Activated CD4-positive, alpha-beta memory T cell treated with anti-CD3 and anti-CD28 coated beads for 36 hours (primary cell): ENCODE measurements at places on chromosomes 12 and 14.
A peak's percentile ranks its signal among the peaks of the same experiment; 100 is the strongest.

- DNase-seq, result no peak
Measured at GRCh38 chr14:86450085-86450484, 920.1 kb downstream of the FLRT2 start.

DNA sequence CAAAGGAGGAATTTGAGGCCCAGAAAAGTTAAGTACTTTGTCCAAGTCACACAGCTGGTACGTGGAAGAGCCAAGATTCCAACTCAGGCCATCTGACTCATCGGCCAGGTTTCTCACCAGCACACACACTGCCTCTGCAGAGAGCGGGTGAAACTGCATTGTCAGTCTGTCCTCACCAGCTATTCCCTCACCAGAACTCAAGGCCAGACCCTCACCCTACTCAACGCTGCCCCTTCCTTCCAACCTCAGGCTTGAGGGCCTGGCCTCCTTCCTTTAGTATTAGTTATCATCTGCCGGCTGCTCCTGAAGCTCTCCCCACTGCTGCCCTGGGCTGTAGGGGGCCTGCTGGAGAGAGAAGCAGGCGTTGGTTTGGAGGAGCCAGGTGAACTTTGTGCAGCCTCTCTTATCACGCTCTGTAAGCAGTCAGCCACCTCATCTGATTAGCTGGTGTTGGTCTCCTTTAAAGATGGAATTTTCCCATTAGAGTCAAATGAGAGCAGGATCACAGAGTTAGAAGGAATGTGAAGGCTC is 16.6 kb upstream of the PLEK2 start:
- DNase-seq, result no peak

- peak; percentile 14 for DNase-seq
Measured at GRCh38 chr12:133129368-133130037, 571 bp downstream of the ZNF891 start.

- DNase-seq, result no peak
Measured at GRCh38 chr12:3262470-3262869, 185.3 kb downstream of the TSPAN9 start.

DNA sequence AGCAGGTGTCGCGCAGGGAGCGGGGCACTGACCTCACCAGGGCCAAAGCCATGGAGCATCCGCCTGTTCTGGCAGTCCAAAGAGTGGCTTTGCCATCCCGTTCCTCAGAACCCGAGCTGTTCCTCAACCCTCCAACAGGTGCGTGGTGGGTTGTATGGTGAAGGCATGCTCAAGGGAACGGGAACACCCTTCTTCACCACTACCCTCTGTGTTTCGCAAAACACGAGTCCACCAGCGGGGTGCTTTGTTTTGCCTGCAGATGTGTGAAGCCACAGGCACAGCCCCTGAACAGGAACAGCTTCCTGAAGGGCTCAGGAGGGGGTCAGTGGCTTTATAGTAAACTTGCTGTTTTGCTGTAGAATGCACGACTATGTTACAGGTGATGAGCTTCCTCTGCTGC is 52.7 kb downstream of the SMOC1 start:
- DNase-seq, result no peak

DNA sequence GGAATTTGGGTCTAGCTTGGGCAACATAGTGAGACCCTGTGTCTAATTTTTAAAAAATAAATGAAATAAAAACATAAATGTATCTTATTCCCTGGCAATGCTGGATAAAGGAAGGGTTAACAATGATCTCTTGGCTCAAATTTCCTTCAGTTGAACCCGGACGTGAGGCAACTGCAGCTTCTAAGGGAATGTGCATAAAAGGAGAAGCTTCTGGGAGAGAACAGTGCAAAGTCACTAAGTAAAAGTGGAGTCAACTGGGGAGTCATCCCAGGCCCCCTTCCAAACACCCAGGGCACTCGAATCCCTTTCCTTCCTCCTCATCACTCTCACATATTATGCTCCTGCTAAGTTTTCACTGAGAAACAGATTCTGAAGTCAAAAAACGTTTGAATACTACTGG is 147.3 kb downstream of the PPM1H start:
- no peak for DNase-seq

- no peak for DNase-seq
Measured at GRCh38 chr12:51722431-51722830, 126.1 kb downstream of the FIGNL2 start.

- DNase-seq, result no peak
Measured at GRCh38 chr14:79134361-79134760, 964.2 kb downstream of the NRXN3 start.

- DNase-seq, result no peak
Measured at GRCh38 chr14:23600322-23600707, 21.7 kb upstream of the JPH4 start.

- no peak for DNase-seq
Measured at GRCh38 chr12:69309461-69309860, 38.7 kb upstream of the LYZ start.

- DNase-seq, result no peak
Measured at GRCh38 chr12:102470945-102471344, 9.4 kb downstream of the IGF1 start.

DNA sequence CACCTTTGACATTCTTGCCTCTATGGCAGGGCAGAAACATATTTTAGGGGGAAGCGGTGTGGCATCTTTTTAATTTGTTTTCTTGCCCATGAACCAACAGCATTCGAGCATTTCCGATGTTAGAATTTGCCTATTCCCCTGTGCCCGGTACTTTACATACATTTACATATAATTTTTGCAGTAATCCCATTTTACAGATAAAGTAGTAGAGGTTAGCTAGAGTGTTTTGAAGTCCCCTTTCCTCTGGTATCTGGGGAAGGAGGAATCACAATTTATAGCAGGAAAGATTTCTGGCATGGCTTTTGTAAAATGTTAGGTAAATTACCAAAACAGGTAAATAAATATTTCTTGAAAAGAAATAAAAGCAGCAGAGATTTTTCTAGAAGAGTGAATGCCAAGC is 1.6 kb downstream of the BORCS5 start:
- no peak for DNase-seq

- no peak for DNase-seq
Measured at GRCh38 chr14:103232831-103233319, 101.2 kb upstream of the EIF5 start.

- DNase-seq, result no peak
Measured at GRCh38 chr14:103151270-103151945, 28.1 kb downstream of the TNFAIP2 start.

- DNase-seq, result no peak
Measured at GRCh38 chr14:66360366-66360926, 125.7 kb upstream of the CCDC196 start.

GRCh38 chr12:10669533-10669932 is 4.3 kb downstream of the STYK1 start:
- DNase-seq, result no peak

GRCh38 chr12:90211017-90211416 is 502.4 kb upstream of the ATP2B1 start:
- no peak for DNase-seq

DNA sequence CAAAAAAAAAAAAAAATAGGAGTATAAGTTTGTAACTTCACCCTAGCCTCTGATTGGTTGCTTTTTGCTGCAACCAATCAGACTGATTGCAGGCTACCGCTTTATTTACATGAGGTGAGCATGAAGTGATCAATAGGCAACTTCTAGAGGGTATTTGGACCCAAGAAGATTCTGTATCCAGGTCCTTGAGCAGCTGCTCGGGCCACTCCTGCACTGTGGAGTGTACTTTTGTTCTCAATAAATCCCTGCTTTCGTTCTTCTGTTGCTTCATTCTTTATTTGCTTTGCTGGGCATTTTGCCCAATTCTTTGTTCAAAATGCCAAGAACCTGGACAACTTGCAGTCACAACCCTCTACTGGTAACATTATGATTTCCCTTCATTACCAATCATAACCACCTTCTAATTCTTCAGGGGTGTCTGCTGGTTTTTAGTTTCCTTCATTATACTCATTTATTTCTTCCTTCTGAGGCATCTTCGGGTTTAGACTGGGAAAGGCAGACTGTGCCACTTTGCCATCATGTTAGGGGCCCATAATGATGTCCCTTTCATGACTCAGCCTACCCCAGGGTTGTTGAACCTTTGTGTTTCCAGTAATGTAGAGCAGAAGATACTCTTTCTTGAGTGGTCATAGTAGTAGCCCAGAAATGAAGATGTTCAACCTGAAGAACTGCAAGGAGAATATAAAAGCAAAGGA is 43.4 kb upstream of the LIMA1 start:
- DNase-seq, result no peak

GRCh38 chr12:124828264-124829007 is 35.2 kb downstream of the SCARB1 start:
- DNase-seq, result no peak

DNA sequence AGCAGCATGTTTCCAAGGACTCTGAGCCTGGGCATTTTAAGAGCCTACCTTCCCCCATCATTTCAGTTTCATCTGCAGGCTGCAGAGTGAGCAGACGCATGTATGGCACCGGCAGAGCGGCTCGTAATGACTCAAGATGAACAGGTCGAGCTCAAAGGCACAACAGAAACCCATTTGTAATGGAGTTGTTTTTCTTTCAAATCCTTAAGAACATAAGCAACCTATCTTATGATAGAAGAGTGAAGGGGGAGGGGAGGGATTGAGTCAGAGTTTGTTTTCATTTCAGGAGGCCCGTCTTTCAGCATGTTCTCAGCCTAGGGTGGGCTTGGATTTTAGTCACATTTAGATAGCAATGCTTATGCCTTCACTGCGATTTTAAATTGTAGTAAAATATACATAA is 54.9 kb upstream of the CISTR start:
- no peak for DNase-seq

- DNase-seq, result no peak
Measured at GRCh38 chr14:70916799-70917198, 9.5 kb downstream of the PCNX1 start.

DNA sequence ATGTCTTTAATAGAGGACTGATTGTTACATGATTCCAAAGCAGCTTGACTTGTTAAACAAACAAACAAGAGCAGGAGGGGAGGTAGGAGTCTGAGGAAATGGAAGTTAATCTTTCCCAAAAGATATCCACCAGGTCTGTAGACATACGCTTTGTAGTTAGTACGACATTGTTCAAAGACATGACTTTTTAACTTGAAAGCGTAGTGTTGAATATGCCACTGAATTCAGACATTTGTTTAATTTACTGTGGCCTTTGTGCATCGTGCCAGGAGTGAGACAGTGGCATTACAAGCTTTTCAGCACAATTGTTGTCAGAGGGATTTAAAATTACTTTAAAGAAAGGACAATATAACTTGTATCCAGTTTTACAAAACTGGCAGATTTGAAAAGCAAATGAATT is 53.0 kb downstream of the SAV1 start:
- no peak for DNase-seq

DNA sequence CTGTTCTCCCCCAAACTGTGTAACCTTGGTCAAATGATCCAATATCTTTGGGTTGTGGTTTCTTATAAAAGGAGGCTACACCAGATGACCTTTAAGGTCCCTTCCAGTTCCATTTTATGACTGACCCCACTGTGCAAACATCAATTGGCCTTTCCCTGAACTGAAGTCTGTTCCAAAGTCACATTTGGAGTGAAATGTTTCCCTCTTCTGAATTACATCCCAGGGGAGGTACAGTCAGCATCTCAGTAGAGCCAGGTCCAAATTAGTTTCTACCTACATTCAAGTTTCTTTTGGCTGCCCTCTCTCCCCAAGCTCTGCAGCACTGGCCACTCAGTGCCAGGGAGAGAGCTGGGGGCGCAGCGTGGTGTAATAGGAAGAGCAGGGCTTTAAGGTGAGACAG is 34.4 kb downstream of the LIMA1 start:
- DNase-seq, result no peak

DNA sequence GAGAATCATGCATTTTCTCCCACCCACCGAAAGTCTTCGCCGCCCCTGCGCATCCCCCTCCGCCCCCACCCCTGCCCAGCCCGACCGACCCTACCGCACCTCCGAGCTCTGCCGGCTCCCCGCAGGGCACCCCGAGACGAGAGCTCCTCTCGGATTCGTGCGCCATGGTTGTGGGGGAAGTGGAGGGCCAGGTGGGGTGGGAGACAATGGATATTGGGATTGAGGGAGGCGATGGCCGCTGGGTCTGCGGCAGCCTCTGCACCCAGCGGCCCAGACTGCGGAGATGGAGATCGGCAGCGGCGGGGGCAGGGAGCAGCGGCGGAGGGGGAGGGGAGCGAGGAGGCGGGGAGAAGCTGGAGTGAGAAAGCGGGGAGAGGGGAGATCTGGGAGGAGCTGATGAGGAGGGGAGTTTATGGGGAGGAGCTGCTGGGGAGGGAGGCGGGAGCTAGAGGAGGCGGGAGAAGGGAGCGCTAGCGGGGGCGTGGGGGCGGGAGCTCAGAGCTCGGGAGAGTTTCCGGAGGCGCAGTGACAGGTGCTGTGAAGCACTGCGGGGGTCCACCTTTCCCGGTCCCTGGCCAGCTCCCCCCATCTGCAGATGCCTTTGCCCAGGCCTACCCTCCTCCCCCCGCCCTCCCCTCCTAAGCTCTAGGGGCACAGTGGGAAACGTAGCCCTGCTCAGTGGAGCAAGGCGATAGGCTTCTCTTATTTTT is at the start of gene SALL2:
Gene SALL2 (minus strand): TSS at position 385 of the 710 bp plus-strand sequence. CDS start 219 bp downstream, at position 166.
- peak; percentile 86 for DNase-seq

DNA sequence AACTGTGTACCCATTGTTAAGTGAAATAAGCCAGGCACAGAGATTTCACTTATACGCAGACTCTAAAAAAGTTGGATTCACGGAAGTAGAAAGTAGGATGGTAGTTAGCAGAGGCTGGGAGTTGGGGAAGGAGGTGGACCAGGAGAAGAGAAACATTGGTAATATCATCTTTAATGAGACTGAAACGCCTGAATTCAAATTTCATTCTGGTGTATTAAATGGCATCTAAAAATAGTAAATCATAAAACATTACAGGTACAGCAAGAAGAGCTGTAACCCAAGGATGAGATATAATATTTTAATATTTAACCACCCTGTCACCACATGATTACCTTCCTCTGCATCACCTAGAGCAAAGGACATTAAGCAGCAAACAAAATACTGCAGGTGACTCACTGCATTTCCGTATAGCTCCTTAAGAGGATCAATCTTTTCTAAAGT is 99.4 kb downstream of the EPS8 start:
- DNase-seq, result no peak

- no peak for DNase-seq
Measured at GRCh38 chr14:105927096-105928060, 401.0 kb downstream of the TMEM121 start.

DNA sequence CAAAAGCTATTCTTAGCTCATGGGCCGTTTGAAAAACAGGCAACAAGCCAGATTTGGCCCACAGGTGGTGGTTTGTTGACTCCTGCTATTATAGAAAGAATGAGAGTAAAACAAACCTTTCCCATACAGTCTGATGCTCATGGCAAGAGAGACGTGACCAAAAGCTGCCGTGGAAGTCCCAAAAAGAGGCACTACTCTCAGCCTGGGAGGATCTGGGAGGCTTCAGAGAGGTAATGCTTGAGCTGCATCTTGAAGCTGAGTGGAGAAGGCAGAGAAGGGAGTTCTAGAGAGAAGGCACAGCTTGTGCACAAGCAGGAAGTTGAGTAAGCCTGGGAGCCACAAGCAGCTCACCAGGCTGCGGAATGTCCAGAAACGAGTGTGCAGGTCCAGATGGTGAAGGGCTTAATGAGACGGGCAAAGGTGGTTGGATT is 9.6 kb downstream of the PLXNC1 start:
- DNase-seq, result no peak

GRCh38 chr12:3216726-3217682 is 139.8 kb downstream of the TSPAN9 start:
- DNase-seq, result no peak

GRCh38 chr12:81809829-81810595 is 50.9 kb upstream of the PPFIA2 start:
- DNase-seq, result no peak

GRCh38 chr12:124884587-124885438 is 21.1 kb upstream of the SCARB1 start:
- DNase-seq, result no peak

GRCh38 chr12:80189241-80189640 is 89.9 kb downstream of the OTOGL start:
- DNase-seq, result no peak
